Chondrocyte (in vitro differentiated cells): ENCODE measurements at places on chromosomes 5 and 9. TPM values are rescaled to one million over a fixed set of nuclear protein-coding genes. Genes with fewer than 3 reads are reported as not detected.

DNA sequence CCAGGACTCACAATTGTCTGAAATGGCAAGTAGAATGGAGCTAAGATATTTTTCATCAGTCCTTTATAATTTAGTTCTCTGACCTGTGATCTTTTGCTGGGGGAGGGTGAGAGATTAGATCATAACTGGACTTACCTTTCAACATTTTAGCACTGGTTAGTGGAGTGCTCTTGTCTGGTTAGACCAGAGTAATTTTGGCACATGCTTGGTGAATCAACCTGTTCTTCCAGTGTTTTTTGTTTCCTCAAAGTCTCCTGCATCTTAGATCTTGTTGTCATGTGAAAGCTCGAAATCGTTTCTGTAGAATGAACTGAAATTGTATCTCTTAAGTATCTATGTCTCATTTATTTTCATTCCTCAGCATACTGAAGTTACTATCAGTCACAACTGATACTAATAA, 122.4 kb downstream of the TLE4 start:
- no peak for DNase-seq
- no peak overlapping the region for H3K4me3 ChIP-seq
- H3K27ac ChIP-seq, result peak overlapping the region; percentile 28
- H3K27me3 ChIP-seq, result no peaks in the 10 kb centered on the region
- peaks cover 42% of the 10 kb centered on the region for H3K4me1 ChIP-seq

GRCh38 chr9:137504432-137504777, 45.3 kb upstream of the NSMF start:
- DNase-seq, result no peak
- peaks cover 6% of the 10 kb centered on the region for H3K4me1 ChIP-seq
- no peak overlapping the region for H3K4me3 ChIP-seq
- no peaks in the 10 kb centered on the region for H3K27me3 ChIP-seq

DNA sequence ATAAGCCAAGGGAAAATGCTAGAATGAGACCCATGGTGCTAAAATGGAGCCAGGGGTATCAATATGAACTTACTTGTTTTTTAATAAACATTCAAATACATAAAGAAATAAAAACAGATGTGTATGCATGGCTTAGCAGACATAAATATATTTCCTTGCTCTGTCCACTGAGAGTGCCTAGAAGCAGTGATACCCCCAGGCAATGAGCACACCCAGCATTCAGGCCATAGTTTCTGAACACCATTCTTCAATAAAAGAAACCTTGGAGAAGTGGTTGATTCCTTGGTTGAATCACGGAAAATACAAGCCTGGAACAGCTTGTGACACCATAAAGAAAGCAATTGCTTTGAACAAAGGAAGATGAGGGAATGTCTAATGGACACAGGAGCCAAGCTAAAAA, 16.5 kb downstream of the LARS1 start:
- peaks cover 50% of the 10 kb centered on the region for H3K36me3 ChIP-seq
- H3K4me1 ChIP-seq, result peaks cover 10% of the 10 kb centered on the region
- DNase-seq, result no peak
- H3K4me3 ChIP-seq, result no peak overlapping the region
- no peak overlapping the region for H3K27ac ChIP-seq

DNA sequence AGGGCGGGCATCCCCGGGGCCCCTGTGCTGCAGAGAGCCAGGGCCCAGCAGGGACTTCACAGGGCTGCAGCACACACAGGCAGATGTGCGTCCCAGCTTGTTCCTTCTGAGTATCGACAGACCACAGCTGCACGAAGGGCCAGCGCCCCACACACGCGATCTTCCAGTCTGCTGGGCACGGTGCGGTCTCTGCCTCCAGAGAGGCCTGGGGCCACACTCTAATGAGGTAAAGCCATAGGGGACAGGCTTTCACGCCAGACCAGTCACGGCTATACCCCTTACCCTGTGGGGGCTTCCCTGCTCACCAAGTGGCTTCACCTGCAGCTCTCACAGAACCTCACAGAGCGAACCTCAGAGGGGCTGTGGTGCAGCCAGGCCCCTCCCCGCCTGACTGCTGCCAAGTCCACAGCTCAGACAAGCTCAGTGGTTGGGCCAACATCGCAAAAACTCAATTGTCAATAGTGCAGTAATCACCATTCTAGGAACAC, 82.2 kb downstream of the SHB start:
- H3K27ac ChIP-seq, result no peak overlapping the region
- no peak overlapping the region for H3K4me3 ChIP-seq
- peak; percentile 75 for DNase-seq
- H3K4me1 ChIP-seq, result peaks cover 35% of the 10 kb centered on the region
- no peaks in the 10 kb centered on the region for H3K27me3 ChIP-seq

GRCh38 chr5:16617274-16617968, 624 bp upstream of the RETREG1 start:
- H3K27me3 ChIP-seq, result peaks cover 24% of the 10 kb centered on the region
- H3K4me3 ChIP-seq, result no peak overlapping the region
- no peak overlapping the region for H3K27ac ChIP-seq
- peaks cover 7% of the 10 kb centered on the region for H3K4me1 ChIP-seq
- DNase-seq, result no peak

DNA sequence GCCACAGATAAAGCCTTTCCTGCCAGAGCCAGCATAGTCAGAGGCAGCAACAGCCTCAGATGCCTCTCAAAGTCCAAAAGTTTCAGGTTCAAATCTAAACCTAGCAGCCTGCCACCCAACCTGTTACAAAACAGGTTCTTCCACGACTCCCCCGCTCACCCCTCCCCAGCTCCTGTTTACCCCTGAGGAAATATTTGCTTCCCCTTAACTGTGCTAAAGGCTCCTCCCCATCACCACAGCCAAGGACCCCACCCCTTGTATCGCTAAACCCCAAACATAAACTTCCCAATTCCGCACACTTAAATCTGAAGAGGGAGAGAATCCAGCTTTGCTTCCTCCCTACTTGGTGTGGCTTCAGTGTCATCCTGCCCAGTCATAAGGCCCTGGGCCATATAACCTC, 15.4 kb upstream of the VDAC1 start:
- DNase-seq, result no peak
- H3K4me3 ChIP-seq, result no peak overlapping the region
- no peak overlapping the region for H3K27ac ChIP-seq
- no peaks in the 10 kb centered on the region for H3K4me1 ChIP-seq
- H3K36me3 ChIP-seq, result no peaks in the 10 kb centered on the region

GRCh38 chr9:133396952-133397351, 20.8 kb downstream of the STKLD1 start:
- peaks cover 16% of the 10 kb centered on the region for H3K27me3 ChIP-seq
- H3K4me1 ChIP-seq, result no peaks in the 10 kb centered on the region

DNA sequence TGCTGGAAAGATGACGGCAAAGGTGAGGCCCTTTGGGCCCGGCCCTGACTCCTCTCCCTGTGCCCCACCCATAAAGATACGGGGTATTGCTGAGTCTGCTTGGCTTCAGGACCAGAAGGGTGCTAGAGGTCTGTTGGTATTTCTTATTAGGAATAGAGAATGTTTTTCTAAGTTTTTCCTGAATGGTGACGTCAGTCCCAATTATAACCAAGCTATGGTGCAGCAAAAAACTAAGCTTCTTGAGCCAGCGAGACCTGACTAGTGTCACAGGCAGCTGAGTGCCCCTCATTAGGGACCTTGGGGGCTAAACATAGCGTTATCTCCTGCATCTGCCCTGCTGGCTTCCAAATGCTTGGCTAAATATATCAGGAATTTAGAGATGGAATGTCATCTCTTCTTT, 151.0 kb upstream of the TBC1D2 start:
- no peak overlapping the region for H3K27ac ChIP-seq
- H3K36me3 ChIP-seq, result no peaks in the 10 kb centered on the region
- H3K4me3 ChIP-seq, result no peak overlapping the region
- H3K4me1 ChIP-seq, result no peaks in the 10 kb centered on the region
- H3K27me3 ChIP-seq, result peaks cover 33% of the 10 kb centered on the region

DNA sequence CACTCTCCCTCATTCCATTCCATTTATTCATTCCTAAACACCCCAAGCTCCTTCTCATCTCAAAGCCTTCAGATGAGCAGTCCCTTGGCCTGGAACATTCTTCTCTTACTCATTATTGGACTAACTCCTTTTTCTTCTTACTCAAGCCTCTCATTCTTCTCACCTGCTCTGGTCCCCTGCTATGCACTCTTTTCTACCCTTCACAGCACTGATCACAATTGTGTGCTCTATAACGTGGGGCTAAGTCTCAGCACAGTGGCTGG, 212.4 kb downstream of the MAPKAP1 start:
- H3K4me3 ChIP-seq, result no peak overlapping the region
- DNase-seq, result no peak
- H3K4me1 ChIP-seq, result peaks cover 18% of the 10 kb centered on the region
- peaks cover 1% of the 10 kb centered on the region for H3K36me3 ChIP-seq
- H3K27ac ChIP-seq, result peak overlapping the region; percentile 53

- DNase-seq, result peak; percentile 72
- H3K27me3 ChIP-seq, result no peaks in the 10 kb centered on the region
- H3K36me3 ChIP-seq, result no peaks in the 10 kb centered on the region
- no peak overlapping the region for H3K4me3 ChIP-seq
- no peak overlapping the region for H3K27ac ChIP-seq
These were observed 57.9 kb upstream of the IER5L start for GRCh38 chr9:129235931-129236331.

DNA sequence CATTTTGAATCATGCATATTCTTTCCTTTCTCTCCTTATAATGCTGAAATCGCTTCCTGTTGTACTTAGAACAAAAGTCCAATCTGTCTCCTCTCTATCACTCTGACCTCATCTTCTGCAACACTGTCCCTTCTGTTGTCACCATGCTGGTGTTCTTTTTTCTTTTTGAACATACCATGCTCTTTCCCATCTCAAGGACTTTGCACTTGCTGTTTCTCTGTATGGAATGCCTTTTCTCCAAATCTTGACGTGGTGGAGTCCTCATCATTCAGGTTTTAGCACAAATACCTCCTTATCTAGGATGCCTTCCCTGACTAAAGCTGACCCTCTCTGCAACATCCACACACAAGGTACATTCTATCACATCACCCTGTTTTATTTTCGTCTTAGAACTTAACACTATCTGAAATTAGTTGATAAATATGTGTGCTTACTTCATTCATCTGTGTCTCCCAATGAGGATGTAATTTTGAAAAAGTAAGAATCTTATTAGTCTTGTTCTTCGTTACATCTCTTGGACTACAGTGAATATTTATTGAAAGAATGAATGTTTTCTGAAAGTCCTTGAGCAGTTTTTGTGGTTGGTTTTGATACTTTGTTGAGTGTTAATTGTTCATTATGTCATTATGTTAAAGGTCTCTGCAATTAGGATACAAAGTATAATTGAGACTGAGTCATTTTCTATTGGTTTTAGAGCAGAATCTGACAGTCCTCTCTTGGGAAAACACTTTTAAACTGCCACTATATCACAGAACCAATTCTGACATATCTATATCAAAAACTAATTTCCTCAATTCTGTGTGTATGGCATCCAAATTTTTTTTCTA, 145.3 kb upstream of the RASA1 start:
- peaks cover 53% of the 10 kb centered on the region for H3K4me1 ChIP-seq
- no peaks in the 10 kb centered on the region for H3K27me3 ChIP-seq
- no peak overlapping the region for H3K4me3 ChIP-seq
- H3K36me3 ChIP-seq, result no peaks in the 10 kb centered on the region
- DNase-seq, result no peak
- peak overlapping the region; percentile 77 for H3K27ac ChIP-seq

DNA sequence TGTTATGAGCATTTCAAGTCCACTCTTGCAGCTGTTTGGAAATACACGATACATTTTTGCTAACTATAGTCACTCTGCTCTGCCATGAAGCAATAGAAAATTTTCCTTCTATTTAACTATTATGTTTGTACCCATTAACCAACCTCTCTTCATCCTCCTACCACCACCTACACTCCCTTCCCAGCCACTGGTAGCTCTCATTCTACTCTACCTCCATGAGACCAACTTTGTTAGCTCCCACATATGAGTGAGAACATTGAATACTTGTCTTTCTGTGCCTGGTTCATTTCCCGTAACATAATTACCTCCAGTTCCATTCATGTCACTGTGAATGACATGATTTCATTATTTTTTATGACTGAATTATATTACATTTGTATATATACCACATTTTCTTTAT, 505.9 kb upstream of the CCNG1 start:
- H3K27me3 ChIP-seq, result no peaks in the 10 kb centered on the region
- H3K4me1 ChIP-seq, result no peaks in the 10 kb centered on the region
- no peak overlapping the region for H3K4me3 ChIP-seq
- DNase-seq, result no peak

GRCh38 chr9:126389992-126390391, 63.4 kb downstream of the MVB12B start:
- no peak for DNase-seq
- H3K4me3 ChIP-seq, result no peak overlapping the region
- H3K36me3 ChIP-seq, result peaks cover 21% of the 10 kb centered on the region
- H3K27me3 ChIP-seq, result no peaks in the 10 kb centered on the region
- H3K4me1 ChIP-seq, result peaks cover 5% of the 10 kb centered on the region
- H3K27ac ChIP-seq, result no peak overlapping the region

DNA sequence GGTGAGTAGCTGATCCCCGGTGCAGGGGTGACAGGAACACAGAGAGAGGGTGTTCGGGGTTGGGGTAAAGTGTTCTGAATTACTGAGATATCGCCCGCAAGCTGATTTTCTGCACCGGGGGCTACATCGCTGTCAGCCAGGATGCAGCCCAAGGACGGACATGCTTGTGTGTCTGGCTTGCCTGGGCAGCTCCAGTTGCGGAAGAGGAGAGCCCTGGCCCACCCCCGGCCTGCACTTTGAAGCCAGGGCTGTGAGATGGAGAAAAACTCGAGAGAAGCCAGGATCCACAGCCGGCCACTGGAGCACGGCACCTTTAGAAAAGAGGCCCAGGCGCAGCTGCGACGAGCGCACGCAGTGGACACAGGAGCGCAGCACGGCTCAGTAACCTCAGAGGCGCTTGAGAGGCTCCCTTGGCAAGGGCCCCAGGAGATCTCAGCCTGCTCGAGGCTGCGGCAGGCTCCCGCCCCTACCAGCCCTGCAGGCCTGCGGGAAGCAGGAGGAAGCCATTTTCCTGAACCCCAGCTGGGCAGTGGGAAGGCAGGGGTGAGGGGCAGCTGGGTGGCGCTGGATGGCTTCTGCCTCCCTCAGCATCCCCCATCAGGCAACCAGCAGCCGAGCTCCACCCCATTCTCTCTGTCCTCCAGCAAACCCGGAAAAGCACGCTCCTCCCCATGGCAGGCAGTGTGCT, 59.2 kb downstream of the C9orf50 start:
- no peaks in the 10 kb centered on the region for H3K27me3 ChIP-seq
- no peak overlapping the region for H3K27ac ChIP-seq
- H3K36me3 ChIP-seq, result no peaks in the 10 kb centered on the region
- no peak for DNase-seq
- peaks cover 16% of the 10 kb centered on the region for H3K4me1 ChIP-seq
- no peak overlapping the region for H3K4me3 ChIP-seq

GRCh38 chr5:86175224-86175623, 442.5 kb upstream of the COX7C start:
- DNase-seq, result no peak
- H3K27ac ChIP-seq, result no peak overlapping the region
- H3K36me3 ChIP-seq, result no peaks in the 10 kb centered on the region

The ALDH1A1 gene
- 0.27 TPM in 1 of 3 replicates, not detected in the others for total RNA-seq

The WHRN gene
- total RNA-seq, result 6.9 to 14.9 TPM (median 6.9 TPM) in 3 replicates
